ENCODE measurements at places on chromosomes 5 and 9.

- no peak for DNase-seq
Measured at GRCh38 chr5:60585618-60586017, 114.3 kb downstream of the DEPDC1B start.

DNA sequence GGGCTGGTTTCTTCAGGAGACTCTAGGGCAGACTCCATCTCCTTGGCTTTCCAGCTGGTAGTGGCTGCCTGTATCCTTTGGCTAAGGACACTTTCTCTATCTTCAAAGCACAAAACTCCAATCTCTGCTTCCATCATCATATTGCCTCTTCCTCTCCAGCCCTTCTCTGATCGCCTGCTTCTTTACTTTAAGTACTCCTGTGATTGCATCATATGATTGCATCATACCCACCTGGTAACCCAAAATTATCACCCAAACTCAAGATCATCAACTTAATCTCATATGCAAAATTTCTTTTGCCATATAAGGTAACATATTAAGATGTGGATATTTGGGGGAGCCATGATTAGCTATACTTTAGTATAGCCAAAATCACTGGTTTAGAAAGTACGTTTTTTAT, 1092.6 kb upstream of the CDH6 start:
- no peak for DNase-seq

DNA sequence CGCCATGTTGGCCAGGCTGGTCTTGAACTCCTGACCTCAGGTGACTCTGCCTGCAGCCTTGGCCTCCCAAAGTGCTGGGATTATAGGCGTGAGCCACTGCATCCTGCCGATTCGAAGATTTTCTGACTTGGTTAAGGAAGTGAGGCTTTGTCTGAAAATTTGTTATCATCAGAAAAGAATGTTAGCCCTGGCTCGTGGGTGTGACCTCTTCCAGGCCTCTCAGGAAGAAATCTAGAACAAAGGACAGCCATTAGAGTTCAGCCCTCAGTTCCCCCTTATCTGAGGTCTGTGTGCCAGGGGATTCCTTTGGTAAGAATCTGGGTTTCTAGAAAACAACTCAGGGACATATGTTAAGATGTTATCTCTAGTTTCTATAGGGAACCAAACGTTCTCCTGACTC, 6.2 kb downstream of the OR2S2 start:
- no peak for DNase-seq

DNA sequence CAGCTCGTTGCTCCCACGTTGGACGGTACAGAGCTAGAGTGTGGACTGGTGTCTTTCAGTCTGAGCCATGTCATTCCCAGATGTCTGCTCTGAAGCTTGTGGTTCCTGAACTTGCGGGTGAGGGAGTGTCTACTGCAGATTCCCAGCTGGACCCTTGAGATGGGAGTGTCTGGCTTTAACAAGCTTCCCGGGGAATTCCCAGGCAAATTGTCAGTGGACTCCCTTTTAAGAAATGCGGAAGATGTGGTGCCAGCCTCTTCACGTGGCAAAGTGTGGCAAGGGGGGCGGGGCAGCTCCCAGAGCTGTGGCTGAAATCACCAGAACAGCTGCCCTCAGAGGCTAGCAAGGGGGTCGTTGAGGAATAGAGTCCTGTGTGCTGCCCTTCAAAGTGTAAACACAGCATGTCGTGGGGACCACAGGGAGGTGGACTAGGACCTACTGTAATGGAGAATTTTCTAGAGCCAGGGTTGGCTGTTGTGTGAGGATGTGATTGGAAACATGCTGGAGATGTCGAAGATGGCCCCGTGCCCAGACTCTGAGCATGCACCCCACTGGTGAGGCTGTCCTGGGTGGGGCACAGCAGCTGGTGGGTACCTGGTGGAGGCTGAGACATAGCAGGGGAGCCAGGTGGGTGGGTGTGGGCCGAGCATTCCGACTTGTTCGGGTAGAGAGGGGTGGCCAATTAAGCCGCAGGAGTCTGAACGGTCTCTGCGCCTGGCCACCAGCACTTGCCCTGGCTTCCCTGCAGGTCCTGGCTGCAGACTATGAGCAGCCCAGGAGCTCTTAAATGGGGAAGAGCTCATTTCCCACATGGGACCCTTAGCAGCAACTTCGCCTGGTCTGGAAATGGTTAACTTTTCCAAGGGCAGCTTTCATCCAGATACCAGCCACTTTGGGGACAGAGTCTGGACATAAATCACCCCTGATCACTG, 37.4 kb downstream of the PRRX2 start:
- no peak for DNase-seq

GRCh38 chr9:13485068-13485596, 205.6 kb upstream of the MPDZ start:
- DNase-seq, result no peak

DNA sequence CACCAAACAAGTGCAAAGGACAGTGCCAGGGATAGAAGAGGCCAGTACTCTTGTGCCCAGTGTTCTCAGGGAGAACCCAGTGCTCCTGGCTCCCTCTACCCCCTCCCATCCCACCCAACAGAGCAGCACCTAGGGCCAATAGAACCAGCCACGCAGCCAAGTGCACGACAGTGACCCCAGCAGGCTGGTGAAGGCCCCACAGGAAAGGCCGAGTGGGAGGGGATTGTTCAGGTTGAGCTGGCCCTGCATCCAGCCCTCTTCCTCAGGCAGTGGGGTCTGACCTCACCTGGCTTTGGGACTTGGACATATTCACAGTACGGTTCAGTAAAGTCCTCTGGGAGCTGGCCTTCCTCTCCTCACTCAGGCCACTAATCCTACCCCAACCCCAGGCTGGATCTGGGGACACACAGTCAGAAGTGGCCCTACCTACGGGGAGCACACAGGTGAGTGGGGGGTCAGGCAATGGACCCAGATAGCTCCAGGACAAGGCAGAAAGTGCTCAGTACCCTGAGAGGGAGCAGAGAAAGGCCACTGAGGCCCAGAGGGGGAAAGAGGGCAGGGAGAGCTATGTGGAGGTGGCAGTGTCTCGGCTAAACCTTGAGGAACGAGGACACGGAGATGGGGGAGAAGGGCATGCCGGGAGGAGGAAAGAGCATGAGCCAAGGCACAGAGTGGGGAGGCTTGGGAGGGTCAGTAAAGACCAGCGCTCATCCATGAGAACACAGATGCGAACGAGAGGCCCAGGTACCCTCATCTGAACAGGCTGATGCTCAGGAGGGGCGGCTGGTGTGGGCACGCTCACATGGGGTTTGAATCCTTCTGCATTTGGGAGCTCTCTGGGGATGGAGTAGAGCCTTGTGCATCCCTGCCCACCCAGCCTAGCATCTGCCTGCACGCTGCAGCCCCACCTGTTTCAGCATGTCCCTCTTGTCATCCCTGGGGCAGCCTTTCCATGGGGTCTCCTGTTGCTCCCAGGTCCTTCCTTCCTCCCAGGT, 25.6 kb downstream of the POLR1E start:
- no peak for DNase-seq

DNA sequence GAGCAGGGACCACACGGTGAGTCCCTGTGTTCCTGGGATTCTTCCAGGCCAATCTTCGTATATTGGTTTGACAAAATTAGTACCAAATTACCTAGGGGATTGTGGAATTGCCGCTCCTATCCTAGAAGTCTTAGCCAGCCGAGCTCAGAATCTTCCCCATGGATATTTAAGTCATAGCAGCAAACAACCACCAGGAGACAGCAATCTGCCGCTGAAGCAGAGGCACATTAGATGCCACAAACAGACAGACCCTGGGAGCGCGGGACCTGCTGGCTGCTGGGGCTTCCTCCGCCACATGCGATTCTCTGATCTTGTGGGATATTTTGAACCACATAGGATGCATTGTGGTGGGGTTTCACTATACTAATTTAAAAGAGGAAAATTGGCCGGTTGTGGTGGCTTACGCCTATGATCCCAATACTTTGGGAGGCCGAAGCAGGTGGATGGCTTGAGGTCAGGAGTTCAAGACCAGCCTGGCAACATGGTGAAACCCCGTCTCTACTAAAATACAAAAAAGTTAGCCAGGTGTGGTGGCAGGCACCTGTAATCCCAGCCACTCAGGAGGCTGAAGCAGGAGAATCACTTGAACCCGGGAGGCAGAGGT, 31.7 kb upstream of the ZBTB43 start:
- no peak for DNase-seq

- no peak for DNase-seq
Measured at GRCh38 chr9:125467116-125467740, 205.6 kb downstream of the GAPVD1 start.

DNA sequence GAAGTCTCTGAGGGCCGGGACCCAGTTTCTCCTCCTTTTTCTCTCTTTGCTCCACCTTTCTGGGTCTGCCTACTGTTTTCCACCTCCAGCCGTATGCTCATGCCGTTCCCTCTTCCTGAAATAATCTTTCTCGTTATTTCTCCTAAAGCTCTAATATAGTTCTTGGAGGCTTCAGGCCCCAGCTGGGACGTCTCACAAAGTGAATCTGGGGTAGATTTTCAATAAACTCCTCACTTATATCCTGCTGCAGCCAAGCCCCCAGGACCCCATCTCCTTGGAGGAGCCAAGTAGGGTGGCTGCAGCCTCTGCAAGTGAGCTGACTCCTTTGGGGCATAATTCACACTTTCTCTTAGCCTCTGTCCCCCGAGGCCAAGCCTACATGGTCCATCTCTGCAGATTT, 14.2 kb upstream of the CRB2 start:
- no peak for DNase-seq

DNA sequence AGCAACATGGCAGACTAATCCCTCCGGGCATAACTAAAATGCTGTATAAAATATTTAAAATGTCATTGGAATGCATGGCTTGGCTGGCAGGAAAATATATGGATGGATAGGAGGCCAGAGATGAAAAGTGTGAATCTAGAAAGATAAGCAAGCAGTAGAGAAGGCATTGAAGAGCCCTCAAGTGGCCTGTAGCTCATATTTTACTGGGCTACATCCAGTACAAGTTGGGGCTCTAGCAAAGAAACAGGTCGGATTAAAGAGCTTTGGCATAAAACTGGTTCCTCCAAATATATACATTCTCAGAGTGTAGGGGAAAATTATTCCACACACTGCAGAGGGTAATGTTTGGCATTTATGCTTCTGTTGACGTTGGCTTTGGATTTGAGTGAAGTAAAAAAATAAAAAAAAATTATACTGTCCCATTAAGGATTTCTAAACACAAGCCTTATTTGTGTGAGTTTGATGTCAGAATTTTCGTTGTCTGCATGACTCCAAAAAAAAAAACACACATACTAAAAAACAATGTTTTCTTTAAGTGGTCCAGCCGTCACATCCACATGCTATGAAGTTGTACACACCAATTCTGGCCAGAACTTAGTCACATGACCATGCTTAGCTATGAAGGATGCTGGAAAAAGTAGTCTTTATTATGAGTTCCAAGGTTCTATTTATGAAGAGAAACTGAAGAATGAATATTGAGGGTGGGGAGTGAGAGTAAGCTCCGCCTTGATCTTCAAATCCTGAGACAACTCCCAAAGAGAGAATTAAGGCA, 147.0 kb downstream of the TLE1 start:
- no peak for DNase-seq

DNA sequence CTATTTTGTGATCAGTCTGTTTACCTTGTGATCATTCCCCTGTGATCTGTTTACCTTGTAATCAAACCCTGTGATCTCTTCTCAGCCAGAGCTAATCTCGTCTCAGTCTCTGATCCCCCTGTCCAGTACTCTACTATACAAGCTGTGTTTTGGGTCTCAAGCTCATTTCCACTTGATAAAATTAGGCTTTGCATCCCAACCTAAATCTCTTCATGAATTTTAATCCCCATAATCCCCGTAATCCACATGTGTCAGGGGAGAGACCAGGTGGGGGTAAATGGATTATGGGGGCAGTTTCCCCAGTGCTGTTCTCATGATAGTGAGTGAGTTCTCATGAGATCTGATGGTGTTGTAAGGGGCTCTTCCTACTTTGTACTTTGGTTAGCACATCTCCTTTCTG, 157.2 kb downstream of the PRR16 start:
- DNase-seq, result no peak

GRCh38 chr5:138950421-138951031, 75.4 kb upstream of the LRRTM2 start:
- no peak for DNase-seq

DNA sequence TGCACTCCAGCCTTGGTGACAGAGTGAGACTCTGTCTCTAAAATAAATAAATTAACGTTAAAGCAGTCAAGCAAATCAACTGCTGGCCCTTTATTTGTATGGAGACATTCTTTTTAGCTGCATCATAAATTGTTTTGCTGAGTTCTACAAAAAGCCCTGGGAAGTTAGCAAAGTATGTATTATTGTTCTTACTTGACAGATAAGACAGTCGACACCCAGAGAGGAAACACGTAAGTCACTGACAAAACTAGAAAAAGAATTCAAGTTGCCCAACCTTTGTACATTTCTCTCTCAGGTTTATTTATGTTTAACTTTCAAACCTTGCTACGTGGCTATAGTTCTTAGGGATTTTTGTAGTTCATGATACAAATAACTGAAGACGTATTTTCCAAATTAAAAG, 40.4 kb upstream of the MACIR start:
- no peak for DNase-seq

DNA sequence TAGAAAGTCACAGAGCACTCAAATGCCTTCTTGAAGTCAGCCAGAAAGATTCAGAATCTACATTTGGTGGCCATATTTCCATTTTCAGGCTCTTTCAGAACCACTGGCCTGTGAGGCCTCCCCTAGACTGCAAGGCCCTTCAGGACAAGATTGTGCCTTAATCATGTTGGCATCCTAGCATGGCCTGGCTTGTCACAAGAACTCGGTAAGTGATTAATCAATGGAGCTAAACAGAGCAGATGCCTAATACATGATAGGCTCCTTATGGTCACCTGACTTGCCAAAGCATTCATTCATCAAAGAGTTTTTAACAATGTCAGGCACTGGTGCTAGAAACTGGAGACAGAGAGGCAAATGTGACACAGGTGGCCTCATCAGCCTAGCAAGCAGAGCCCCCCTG, 70.3 kb downstream of the PGM5 start:
- no peak for DNase-seq

GRCh38 chr9:110579034-110579861, at the start of gene SVEP1:
Gene SVEP1 (minus strand): TSS chr9:110579741. CDS start chr9:110579543, 198 bp downstream.
- DNase-seq, result no peak

- no peak for DNase-seq
Measured at GRCh38 chr9:85038061-85038460, 368.5 kb downstream of the NTRK2 start.

DNA sequence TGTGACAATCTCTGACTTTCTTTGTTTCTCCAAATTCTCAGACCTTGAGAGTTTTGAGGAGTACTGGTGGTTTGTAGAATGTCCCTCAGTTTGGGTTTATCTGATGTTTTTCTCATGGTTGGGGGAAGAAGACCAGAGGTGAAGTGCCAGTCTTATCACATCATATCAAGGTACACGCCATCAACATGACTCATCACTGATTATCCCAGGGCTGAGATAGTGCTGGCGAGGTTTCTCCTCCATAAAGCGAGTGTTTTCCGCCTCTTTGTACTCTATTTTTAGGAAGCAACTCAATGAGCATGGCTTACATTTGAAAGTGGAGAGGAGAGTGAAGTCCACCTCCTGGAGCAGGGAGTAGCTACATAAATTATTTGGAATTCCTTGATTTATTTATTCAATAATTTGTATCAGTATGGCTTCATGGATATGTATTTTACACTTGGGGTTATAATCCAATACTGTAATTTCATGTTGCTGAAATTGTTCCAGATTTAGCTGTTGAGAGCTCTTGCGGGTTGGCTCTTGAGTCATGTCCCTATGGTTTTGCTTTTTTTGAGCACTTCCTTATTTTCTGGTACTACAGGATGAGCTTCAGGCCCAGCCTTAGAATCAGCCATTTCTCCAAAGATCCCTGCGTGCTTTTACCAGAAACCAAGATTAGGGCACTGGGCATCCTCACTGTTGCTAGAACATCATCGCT, 23.9 kb downstream of the DCANP1 start:
- no peak for DNase-seq

GRCh38 chr5:74903165-74903787, 37.1 kb upstream of the FAM169A start:
- no peak for DNase-seq

GRCh38 chr9:110894731-110895130, 143.5 kb downstream of the LPAR1 start:
- no peak for DNase-seq
